ENCODE measurements at places on chromosomes 11 and 22.
A peak's percentile ranks its signal among the peaks of the same experiment; 100 is the strongest.

- DNase-seq: no peak
Observed at GRCh38 chr22:25987948-25988347, 181.3 kb upstream of the SEZ6L start.

- no peak for DNase-seq
Observed at GRCh38 chr11:117302228-117302627, 11.1 kb downstream of the BACE1-AS start.

DNA sequence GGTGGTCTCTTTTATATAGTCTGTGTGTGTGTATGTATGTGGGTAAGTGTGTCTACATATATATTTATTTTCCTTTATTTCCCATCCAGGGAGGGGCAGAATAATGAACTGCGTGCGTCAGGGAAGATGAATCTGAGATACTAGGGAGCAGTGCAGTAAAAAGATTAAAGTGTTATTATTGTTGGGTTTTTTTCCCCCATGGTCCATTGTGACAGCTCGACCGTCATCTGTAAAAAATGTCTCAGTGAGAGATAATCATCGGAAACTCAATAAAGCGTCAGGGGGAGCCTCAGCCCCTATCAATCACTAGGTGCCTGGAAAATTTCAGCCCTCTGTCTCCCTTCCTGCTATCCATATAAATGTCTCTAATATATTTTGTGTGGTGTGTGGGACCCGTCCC, 64.6 kb downstream of the CLPB start:
- DNase-seq: no peak

DNA sequence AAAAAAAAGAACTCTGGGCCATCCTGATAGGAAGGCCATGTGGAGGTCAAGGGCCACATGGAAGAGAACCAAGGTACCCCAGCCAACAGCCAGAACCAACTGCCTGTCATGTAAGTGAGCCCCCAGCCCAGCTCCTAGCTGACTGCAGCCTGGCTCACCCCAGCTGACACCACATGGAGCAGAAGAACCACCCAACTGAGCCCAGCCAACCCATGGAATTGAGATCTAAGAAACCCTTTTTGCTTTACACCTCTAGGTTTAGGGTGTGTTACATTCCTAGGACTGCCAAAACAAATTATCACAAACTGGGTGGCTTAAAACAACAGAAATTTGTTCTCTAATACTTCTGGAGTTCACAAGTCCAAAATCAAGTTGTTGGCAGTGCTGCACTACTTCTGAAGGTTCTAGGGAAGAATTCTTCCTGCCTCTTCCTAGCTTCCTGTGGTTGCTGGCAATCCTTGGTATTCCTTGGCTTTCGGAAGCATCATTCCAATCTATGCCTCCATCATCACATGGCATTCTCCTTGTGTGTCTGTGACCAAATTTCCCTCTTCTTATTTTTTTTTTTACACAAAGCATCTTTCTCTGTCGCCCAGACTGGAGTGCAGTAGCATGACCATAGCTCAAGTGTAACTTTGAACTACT, 4.4 kb downstream of the C11orf86 start:
- no peak for DNase-seq

DNA sequence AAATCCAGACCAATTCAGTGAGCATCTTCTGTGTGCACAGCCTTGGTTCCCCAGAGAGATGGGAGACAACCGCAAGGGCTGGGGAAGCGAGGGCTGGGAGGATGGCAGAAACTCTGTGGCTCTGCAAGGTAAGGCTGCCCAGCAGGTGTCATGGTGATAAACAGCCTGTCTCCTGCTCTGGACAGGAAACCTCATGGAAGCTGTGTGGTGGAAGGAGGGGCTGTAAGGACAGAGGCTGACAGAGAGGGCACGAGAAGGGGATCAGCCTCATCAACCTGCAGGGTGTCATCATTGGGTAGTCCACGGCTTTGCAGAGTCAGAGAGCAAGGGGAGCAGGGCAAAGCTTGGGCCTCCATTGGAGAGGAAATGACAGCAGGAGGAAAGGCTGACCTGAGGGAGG, 138.4 kb upstream of the CADM1 start:
- no peak for DNase-seq

DNA sequence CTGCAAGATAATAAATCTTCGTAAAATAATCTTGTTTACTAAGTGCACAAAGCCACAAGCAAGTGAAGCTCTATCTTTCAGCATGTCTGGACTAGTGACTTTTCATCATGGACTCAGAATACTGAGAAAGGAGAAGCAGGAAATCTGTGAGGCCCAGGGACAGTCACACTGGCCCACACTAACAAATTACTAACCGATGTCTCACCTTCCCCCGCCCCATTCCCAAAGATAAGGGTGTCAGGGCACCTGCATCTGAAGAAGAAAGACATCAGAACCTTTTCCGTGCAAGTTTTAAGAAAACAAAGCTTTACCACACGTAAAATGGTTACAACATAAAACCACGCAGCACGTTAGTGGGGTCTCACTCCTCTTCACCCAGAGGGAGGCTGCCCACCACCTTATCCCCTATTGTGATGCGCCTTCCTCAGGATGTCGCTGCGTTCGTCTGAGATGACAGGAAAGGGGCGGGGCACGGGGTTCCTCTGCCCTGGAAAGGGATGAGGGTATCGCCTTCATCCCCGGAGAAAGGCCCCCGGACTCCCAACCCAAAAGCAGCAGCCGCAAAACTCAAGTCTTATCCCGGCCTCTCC, 616 bp downstream of the BTBD10 start:
- peak; percentile 87 for DNase-seq

DNA sequence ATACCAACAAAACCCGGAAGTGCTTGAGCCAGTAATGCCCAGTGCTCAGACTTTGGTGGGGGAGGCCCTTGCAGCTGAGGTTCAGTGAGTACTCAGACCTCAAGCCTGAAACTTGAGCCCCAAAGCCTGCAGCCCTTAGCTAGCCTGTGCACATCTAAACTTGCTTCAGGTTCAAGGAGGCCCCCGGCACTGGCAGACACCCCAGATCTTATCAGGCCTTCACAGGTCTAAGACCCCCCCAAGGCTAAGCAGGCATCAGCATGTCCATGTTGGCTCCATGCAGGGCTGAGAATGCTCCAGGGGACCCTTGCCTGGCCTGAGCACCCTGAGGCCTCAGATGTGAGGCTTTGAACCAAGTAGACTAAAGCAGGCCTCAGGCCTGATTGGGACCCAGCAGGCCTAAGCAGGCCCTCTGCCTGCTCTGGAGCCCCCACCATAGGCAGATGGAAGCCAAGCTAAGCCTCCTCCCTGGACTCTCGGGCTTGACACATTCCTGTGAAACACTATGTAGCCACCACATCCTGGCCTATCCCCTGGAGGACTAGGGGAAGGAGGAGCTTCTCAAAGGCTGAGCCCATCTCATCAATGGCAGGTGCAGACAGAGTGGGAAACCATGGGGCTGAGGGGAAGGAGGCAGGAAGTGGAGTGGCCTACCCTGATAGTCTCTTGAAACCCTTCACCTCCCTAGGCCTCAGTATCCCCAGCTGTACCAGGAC, 1.2 kb upstream of the CASTOR1 start:
- peak; percentile 48 for DNase-seq

- DNase-seq: no peak
Observed at GRCh38 chr11:66363187-66363601, 8.4 kb downstream of the SLC29A2 start.

DNA sequence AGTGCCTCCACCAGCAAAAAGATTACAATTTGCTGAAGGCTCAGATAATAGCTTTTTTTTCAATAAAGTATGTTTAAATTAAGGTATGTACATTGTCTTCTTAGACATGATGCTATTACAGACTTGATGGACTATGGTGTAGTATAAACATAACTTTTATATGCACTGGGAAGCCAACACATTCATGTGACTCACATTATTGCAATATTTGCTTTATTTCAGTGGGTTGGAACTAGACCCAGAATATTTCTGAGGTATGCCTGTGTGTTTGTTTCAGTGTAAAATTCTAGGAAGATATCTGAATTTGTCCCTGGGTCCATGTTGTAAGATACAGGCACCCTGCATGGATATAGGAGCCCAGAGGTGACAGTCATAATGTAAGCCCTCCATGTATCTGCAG, 120.0 kb upstream of the BDNF start:
- no peak for DNase-seq

- DNase-seq: peak; percentile 8
Observed at GRCh38 chr11:127965939-127966668, 621.3 kb downstream of the ETS1 start.

- DNase-seq: no peak
Observed at GRCh38 chr11:9973921-9974320, 310.0 kb downstream of the SWAP70 start.

GRCh38 chr22:34301569-34301968, 381.3 kb upstream of the LARGE1 start:
- DNase-seq: no peak

- DNase-seq: no peak
Observed at GRCh38 chr11:101346591-101346990, 217.0 kb upstream of the PGR start.

DNA sequence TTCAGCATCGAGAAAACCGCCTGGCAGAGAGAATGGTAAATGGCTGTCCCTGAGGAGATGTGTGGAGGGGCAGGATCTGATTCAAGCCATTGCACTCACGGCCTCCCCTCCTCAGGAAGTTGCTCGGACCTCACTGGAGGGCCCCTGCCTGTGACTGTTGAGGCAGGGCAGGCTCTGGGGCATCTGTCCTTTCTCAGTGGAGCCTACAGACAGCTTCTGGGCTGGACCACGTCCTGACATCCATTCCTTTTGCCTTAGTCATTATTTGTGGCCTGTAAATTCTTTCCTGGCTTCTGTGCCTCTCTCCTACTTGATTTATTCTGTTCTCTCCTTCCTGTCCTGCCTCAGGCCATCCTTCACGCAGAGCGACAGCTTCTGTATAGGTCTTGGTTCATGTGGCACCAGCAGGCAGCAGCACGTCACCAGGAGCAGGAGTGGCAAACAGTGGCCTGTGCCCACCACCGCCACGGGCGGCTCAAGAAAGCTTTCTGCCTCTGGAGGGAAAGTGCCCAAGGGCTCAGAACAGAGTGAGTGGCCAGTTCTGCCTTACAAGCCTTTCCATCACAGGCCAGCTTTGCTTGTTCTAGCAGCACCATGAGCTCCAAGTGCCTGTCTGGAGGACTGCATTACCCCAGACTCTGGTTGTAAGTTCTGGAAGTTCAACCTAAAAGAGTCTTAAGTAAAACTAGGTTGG, 59.6 kb downstream of the PISD start:
- DNase-seq: no peak

DNA sequence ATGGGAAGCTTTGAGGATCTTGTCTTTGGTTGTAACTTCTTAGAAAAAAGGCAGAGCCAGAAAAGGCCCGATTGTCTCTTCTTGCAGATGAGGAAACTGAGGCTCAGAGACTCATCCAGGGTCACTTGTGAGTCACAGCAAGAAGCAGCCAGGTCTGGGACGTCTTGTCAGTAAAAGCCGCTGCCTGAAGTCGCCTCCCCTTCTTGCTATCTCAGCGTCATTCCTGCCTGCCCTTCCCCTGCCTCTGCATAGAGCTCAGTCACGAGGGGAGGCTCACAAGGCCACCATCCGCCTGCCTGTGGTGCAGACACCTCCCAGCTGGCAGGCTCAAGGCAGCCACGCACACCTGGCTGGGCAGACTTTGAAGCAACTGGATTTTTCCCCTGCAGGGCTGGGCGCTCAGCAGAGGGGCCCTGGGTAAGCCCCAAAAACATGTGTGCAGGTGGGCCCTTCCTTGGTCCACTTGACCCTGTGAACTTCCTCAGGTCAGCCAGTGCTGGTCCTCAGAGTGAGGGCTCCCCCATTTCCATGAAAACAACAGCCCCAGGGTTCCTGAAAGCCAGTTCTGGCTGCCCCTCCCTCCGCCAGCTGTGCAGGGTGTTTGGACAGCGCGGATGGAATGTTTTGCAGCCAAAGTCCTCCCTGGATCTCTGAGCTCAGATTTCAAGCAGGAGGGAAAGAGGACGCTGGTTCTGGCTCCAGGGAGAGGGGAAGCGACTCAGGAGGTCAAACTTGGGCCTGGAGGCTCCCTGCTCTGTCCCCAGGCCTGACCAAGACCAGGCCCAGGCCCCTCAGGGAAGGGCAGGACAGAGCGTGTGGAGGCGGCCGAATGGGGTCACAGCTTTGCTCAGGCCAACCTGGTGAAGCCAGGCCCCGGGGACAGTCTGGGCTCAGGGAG, 6.0 kb upstream of the RAB3IL1 start:
- DNase-seq: peak; percentile 74

DNA sequence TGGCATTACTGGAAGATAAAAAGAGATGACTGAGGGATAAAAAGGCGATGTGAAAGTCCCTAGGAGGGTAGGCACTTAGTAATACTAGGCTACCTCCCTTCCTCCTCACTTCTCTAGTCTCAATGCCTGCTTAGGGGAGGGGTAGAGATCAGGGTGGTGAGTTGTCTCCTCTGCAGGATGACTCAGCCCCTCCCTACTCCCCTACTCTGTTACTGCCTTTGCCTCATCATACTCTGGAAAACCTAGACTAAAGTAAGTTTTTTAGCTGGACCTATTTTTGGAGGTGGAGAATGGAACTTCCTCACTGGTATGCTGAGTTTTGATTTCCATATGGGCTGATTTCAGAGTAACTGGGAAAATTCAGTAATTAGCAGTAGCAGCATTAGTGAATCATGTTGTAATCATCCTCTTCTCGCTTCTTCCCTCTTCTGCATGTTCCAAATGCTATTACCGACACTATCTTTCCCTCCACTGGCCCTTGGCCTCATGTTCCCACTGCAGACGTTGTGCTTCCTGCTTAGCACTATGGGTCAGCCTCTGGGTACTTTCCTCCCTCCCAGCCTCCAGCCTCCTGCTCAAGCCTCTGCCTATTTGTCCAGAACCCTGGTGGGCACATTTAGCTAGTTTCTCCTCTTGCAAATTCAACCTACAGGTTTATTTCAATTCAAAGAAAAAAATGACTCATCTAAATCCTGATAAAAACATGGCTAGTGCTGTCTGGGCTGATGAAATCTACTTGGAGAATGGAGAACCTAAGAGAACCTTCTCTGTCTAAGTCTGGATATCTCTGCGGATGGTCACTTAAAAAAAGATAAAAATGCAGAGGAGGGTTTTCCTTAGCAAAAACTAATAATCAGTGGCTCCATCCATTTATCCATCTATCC, 281.7 kb downstream of the ST3GAL4 start:
- no peak for DNase-seq

DNA sequence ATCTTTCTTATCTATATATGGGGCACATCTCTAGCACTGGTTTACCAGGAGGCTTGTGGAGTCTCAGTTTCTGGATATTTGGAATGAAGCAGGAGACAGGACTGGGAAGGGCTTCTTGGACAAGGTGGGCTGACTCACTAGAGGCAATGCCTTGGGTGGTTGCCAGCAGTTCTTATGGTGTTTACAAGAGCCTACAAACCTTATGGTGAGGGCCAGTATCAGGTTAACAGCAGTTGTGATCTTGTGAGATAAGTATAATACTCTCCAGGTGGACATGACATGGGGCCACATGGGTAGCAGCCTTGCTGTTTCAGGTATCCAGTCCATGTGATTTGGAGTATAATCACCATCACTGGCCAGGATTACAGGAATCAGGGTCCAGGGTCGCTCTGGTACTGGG, 10.2 kb downstream of the FUT4 start:
- no peak for DNase-seq
